ENCODE measurements at places on chromosomes 12 and 14.
A peak's percentile ranks its signal among the peaks of the same experiment; 100 is the strongest.

DNA sequence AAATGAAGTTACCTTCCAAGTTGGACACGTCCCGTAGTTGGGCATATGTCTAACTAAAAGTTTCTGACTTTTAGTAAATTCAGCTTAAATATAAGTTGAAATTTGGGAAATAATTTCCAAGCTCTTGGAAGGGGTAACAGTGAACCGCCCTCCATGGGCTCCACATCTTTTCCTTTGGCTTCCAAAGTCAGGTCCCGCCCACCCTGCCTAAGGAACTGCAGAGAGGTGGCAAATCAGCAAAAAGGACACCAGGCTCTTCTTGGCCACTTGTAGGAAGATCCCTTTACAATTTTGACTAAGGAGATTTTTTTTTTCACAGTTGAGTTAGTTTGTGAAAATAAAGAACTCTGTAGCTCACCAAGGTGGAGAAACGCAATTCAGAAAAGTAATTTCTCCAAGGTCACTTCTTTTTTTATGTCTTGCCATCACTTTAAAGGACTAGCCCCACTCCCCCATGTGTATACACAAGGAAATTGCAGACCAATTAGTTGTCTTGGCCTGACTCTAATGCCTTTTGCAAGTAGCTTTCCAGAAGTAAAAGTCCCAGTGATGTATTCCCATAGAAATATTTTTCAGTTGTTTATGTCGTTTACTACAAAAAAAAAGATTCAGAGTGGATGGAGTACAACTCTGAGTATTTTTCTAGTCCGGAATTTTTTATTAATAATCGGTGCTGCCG, 181.2 kb downstream of the PELI2 start:
- no peak for DNase-seq

- no peak for DNase-seq
These were observed 206.5 kb upstream of the EEA1 start for GRCh38 chr12:93135286-93136239.

GRCh38 chr12:32366714-32367113, 32.6 kb upstream of the FGD4 start:
- no peak for DNase-seq

DNA sequence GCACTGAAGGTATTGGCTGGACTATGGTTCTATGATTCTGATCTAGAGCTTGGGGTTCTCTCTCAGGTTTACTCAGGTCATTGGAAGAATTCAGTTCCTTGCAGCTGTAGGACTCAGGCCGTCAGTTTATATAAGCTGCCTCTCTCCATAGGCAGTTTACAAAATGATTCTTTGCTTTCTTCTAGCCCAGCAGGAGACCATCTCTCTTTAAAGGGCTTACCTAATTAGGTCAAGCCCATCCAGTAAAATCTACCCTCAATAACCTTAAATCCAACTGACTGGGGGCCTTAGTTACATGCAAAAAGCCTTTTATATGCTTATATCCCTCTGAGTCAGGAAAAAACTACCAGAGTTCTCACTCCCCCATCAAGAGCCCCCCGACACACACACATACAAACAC, 80.5 kb upstream of the GARIN6 start:
- no peak for DNase-seq

- no peak for DNase-seq
These were observed 1.6 kb downstream of the ALDH2 start for GRCh38 chr12:111768159-111768895.

DNA sequence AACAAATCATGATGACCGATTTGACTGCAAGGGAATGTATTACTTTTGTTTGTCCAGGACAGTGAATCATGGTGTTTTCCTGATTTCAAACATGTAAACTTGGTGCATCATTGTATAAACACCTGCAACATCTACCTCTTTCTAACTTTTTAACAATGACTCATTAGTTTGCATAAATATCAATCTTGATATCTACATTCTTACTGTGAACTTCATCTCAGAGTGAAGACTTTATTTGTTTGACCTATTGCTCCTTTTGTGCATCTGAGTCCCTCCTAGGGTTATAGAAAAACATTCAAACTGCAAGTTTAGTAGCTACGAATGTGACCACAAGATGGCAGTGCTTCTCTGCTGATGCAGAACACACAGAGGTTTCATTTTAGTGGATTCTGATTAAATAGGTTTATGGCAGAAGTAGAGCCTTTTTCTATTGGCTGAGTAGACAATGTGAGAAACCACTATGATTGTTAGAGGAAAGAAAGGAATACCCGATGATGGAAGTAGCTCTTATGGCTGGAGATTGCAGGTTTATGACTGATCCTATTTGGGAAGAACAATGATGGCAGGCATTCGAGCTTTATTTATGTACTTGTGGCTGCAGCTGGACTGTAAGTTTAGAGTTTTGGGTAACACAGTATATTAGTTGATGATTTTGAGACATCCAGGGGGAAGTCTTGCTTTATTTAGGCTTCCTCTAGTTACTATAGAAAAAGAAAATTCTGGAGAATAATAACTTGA, 244.2 kb upstream of the OR4E1 start:
- no peak for DNase-seq

DNA sequence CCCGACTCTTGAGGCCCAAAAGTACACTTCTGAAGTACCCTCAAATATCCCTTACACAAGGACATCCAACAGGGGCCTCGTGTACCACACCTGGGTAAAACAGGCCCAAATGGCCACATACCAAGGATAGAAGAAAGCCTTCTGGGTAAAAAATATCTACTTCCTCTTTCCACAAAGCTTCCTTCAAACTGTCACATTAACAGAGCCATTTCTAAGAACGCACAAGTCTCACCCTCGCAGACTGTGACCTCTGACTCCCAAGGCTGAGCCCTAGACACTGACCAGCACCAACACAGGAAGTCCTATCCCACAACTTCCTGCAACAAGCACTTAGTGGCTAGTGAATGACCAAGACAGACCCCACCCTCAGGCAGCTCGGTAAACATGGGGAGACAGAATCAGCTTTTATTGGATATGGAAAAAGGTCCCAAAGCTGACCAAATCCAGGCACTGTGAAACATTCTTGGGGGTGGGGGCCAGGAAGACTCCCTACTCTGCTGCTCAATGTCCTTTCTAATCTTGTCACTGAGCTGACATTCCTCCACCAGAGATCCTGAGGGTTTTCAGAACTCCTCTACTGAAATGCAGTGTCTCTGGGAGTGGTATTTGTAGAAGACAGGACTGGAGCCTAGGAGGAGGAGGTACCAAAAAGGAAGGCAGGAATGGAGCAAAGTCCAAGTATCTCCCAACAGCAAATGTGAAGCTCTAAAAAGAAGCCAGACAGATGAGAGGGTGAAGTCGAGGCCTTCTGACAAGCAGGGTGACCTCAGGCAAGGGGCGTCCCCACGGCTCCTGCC, 15.9 kb downstream of the KCTD10 start:
- DNase-seq: no peak

GRCh38 chr12:121175383-121176119, 34.4 kb upstream of the P2RX4 start:
- DNase-seq: peak; percentile 28

- no peak for DNase-seq
These were observed 353.4 kb downstream of the ADAMTS20 start for GRCh38 chr12:43198608-43199007.

- DNase-seq: no peak
These were observed 11.0 kb downstream of the ZNF219 start for GRCh38 chr14:21087294-21088091.

- DNase-seq: no peak
These were observed 142.9 kb downstream of the ASCL1 start for GRCh38 chr12:103100257-103100831.

DNA sequence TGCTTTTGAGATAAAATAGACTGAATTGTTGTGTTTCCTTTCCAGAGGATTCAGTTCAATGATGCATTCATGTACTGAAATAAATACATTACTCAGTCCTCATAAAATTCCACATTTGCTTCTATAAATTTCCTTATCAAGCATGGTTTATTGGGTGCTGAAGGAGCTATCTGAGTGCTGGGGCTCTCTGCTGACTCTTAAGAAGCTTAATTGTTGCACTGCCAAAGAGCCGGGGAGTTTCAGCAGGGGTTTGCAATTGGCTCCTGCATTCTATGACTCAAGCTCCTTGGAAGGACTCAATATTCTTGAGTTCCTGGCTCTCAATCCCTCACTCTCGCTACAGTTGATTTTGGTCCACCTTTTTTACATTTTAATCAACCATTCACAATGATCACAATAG, 69.8 kb upstream of the PYGL start:
- no peak for DNase-seq

DNA sequence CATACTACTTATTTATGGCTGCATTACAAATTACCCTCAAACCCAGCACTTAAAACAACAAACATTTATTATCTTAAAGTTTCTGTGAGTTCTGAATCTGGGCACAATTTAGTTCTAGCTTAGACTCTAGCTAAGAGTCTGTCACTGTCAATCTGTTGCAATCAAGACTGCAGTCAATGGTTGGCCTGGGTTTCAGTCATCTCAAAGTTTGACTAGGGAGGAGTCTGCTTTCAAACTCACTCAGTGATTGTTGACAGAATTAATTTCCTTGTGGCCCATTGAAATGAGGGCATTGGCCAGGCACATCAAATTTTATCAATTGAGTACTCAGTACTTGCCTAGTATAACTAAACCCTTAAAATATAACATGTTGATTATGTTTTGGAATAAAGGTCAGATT, 51.6 kb downstream of the ARID2 start:
- DNase-seq: no peak

DNA sequence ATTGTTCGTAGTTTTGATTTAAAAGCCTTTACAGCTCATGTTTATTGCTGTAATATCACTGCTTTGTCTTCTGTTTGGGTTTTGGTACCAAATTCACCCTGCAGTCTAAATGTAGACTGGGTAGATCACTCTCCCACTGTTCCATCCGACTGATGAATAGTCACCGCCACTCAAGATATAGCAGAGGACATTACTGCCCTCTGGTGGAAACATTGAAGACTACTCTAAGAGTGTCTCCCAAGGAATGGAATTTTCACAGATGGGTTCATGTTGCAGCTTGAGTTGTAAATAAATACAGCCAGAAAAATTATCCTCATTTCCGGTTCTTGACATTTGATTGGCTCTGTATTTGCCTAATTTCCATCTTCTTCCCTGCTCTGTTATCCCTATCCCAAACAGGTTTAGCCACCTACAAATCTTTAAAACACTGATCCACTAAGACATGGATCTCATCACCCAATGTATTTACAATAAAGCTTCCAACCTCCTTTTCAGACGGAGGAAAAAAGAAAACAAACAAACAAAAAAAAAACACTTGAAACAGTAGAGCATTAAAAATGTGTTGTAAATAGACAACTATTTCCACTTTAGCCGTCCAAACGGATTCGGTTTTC, 198.3 kb upstream of the CPNE8 start:
- DNase-seq: no peak

DNA sequence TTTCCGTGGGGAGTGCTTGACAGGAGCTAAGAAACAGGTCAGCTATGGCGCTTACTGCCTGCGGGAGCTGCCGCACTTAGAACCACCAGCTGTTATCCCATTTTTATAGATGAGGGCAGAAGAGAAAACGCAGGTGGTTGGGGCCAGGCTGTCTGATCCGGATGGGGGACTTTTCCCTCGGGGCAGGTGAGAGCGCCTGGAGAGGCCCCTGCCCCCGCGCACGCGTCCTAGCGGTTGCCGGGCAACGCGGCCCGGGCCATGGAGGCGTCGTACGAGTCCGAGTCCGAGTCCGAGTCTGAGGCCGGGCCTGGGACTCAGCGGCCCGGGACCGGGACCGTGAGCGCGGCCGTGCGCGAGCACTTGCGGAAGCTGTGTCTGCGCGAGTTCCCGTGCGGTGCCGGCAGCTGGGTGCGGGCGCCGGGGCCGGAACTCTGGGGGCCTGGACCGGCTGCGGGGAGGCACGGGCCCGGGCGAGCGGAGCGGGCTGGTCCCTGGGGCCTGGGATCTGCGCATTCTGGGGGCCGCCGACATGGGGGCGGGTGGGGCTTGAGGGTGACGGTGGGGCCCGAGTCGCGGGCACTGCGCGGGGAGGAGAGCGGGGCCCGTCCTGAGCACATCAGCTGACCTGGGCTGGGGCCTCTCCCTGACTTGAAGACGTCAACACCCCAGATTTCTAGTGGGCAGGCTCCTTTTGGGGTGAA, at the start of gene LRRC43:
LRRC43 (plus strand) TSS at position 237 of the 701 bp plus-strand sequence; CDS start at position 259, 22 bp downstream.
- DNase-seq: no peak

GRCh38 chr14:93533842-93534241, 103.1 kb downstream of the UNC79 start:
- no peak for DNase-seq

GRCh38 chr12:19244312-19244711, 114.8 kb downstream of the PLEKHA5 start:
- no peak for DNase-seq

GRCh38 chr14:104805326-104805678, 4.4 kb downstream of the ZBTB42 start:
- no peak for DNase-seq

GRCh38 chr12:13436696-13437391, 240.3 kb downstream of the EMP1 start:
- DNase-seq: no peak

GRCh38 chr12:102029141-102029540, 32.6 kb downstream of the WASHC3 start:
- no peak for DNase-seq

DNA sequence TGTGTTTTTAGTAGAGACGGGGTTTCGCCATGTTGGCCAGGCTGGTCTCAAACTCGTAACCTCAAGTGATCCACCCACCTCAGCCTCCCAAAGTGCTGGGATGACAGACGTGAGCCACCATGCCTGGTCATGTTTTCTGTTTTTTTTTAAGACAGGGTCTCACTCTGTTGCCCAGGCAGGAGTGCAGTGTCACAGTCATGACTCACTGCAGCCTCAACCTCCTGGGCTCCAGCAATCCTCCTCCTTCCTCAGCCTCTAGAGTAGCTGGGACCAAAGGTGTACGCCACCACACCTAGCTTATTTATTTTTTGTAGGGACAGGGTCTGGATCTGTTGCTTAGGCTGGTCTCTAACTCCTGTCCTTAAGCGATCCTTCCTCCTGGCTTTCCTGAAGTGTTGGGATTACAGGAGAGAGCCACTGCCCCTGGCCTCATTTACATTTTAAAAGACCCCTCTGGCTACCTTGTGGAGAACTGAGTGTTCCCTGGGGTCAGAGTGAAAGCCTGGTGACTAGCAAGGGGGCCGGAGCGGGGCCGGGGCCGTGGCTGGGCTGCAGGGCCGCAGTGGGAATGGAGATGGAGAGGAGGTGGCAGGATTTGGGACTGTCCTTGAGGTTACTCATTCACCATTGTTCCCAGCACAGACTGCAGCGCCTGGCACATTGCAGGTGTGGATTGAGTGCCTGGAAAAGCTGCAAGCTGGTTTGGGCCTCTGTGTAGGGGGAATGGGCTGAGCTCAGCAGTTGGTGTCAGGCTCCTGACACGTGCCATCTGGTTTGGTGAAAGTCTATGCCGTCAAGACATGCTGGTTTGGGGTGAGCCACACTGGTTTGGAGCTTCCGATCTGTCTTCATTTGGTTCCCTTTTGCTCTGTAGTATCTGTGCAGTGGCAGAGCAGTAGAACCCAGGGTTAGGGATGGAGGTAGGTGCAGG, 18.1 kb downstream of the KMT5A start:
- DNase-seq: no peak

GRCh38 chr14:77264466-77265186, 6.4 kb downstream of the NGB start:
- DNase-seq: no peak

All from bone marrow (tissue), 2 donors.